ENCODE measurements at places on chromosomes 2 and 18. TPM values are rescaled to one million over a fixed set of nuclear protein-coding genes. Genes with fewer than 3 reads are reported as not detected.

The ASB1 gene
- 24.9 TPM for polyA plus RNA-seq

- DNase-seq = no peak
Measured at GRCh38 chr2:200369886-200370285, 63.4 kb downstream of the SPATS2L start.

DNA sequence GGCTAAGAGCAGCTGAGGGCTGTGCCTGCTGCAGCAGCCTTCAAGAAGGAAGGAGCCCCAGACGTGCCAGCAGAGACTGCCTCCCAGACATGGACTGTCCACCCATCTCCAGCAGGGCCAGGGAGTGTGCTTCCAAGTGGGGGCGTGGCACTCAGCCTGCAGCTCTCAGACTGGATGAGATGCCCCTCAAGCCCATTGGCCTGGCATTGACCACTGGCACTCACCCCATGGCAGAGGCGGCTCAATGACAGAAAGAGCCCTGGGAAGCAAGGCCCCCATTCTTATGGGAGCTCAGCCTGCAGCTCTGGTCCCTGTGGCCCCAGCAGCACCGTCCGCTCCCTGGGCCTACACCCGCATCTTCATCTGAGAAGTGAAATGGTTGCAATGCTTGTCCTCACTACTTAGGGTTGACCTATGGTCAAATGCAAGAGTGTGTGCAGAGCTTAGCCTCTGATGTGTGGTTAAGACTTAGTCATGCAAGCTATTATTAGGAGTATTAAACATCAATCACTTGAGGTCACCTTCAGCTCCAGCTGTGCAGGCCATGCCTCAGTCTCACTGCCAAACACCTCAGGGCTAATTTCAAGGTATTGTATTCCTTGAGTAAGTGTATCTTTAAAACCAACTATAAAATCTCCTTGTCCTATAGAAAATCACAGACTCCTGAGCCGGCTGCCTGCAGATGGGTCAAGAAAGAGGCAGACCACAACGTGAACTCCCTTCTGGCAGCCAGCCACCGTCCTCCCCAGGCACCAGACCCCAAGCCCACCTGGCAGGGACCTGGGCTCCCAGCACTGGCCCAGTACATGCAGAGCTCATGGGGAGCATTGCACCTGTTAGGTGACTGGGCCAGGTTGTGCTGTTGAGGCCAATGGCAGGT lies 194.8 kb downstream of the NDUFA10 start:
- no peak for DNase-seq

The LRRC30 gene
- not detected for polyA plus RNA-seq
